ENCODE measurements at places on chromosomes 1 and 21.

DNA sequence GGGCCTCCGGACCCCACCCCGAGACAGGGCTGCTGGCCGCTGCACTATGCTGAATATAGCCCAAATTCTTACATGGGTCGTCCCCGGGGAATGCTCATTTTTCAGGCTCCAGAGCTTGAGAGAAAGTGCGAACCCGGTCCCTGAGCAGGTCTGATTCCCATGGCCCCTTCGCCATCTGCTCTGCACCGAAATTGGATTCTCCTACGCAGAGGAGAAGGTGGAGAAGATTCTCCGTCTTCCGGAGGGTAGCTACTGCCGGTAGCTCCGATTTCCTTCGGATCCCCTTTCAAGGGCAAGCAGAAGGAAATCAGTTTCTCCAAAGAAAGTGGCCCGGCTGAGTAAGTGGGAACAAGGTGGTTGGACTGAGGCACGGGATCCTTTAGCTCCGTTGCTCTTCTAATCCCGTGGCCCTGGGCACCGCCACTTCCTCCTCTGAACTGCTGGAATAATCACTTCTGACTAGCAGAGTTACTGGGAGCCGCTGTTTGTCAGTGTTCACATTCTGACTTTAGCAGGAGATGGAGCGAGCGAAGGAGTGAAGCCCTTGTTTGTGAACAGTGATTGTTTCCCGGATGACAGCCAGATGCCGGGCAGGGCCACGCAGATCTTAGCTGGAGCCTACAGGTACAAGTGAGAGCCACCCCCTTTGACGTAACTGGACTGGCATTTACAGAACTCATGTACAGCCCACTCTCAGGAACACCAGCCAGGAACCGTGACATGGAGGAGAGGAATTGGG lies 1.1 kb upstream of the ZNF496 start:
- no peak for DNase-seq

DNA sequence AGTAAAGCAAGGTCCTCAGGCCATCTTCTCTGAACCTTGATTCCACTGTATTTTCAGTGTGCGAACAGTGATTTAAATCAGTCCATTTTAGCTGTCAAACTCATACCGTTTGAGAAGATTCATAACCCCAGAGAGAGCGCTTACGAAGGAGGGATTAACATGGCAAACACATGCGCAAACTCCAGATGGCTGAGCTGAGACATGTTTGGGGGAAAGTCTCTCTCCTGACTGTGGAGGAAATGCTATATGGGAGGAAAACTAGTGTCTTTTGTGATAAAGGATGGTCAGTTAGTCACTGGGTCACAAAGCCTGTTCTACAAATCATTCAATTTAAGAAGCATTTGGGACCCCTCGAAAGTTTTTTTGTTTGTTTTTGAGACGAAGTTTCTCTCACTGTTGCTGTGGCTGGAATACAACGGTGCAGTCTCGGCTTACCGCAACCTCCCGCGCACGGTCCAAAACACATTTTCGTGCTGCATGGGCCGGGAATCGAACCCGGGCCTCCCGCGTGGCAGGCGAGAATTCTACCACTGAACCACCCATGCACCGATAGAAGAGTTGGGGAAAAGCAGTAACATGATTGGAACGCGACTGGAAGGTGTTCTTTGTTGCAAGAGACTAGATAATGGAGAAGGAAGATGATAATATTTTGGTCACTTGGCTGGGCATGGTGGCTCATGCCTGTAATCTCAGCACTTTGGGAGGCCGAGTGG lies 58.4 kb upstream of the CXADR start:
- no peak for DNase-seq

DNA sequence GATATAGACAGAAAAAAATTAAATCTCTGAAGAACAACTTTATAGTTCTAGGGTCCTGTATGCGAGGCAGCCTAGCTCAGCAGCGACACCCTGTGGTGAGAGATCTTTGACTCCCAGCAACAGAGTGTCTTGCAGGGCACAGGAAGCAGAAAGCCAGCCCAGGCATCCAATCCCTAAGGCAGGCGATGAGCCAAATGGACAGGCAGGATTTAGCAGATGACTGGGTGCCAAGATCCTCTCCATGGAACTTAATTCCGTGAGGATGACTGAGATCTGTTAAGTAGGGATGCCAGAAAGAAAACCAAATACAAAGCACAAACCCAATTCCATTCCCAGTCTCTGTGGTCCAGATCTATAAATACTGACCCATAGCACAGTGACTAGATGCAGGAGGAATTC lies 38.8 kb downstream of the HLCS start:
- DNase-seq, result peak; percentile 67

DNA sequence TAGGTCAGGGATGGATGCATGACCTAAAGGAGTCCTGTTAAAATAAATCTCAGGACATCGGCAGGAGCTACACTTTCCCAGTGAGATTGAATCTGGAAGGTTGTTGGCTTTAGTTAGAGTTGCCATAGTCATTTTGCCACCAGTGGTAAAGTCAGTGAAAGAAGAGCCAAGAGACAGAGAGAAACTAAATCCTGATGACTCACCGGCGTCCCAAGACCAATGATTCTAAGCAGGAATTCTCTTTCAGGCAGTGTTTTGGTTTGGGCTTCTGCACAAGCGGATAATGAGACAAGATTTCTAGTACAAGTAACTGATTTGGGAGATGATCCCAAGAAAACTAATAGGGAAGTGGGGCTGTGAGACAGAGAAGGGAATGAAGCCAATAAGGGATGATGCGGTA lies 88.8 kb upstream of the ETS2 start:
- DNase-seq, result no peak

DNA sequence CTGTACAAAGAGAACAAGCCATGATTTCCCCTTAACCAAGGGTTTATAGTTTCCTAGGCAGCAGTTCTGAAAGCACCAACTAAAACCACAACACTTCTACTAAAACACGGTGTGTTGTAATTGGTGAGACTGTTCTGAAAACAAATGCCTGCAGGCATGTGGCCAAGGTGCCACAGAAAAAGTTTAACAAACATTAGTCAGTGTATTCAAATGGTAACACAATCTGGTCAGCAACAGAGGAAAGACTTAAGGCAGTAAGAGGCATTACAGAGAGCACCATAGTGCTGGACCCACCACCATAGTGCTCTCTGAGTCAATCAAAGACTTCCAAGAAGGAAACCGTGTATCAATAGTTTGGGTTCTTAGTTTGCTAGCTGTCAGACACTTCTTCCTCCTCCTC lies 16.7 kb downstream of the SNIP1 start:
- DNase-seq, result no peak

DNA sequence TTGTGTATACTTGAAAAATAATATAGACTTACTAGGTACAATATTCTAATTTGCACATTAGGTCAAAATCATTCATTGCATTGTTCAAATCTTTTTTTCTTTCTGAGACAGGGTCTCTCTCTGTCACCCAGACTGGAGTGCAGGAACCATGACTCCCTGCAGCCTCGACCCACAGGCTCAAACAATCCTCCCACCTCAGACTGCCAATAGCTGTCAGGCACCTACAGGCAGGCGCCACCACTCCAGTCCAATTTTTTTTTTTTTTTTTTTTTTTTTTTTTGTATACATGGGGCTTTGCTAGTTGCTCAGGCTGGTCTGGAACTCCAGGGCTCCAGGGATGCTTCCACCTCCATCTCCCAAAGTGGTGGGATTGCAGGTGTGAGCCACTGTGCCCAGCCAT lies 656.9 kb downstream of the KCNT2 start:
- no peak for DNase-seq

GRCh38 chr21:44450999-44451398 lies 4.3 kb upstream of the LRRC3 start:
- DNase-seq, result no peak

DNA sequence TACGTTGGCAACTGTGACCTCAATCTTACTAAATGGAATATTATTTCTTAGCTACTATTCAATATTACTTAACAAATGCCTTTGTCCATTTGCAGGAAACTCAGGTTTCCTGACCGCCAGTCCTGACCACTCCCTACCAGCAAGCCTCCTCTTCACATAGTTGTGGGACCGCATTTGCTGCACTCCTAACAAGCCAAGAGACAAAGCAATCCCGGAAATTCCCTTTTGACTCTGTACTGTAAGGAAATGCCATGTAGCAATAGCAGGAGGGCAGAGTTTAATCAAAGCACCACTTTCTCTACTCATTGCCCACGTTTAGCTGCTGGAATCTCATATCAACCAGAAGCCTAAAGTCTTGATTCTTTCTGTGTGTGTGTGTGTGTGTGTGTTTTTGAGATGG lies 28.1 kb upstream of the ACBD6 start:
- no peak for DNase-seq

- DNase-seq, result no peak
Measured at GRCh38 chr1:182668521-182669054, 15.8 kb downstream of the RGS8 start.

DNA sequence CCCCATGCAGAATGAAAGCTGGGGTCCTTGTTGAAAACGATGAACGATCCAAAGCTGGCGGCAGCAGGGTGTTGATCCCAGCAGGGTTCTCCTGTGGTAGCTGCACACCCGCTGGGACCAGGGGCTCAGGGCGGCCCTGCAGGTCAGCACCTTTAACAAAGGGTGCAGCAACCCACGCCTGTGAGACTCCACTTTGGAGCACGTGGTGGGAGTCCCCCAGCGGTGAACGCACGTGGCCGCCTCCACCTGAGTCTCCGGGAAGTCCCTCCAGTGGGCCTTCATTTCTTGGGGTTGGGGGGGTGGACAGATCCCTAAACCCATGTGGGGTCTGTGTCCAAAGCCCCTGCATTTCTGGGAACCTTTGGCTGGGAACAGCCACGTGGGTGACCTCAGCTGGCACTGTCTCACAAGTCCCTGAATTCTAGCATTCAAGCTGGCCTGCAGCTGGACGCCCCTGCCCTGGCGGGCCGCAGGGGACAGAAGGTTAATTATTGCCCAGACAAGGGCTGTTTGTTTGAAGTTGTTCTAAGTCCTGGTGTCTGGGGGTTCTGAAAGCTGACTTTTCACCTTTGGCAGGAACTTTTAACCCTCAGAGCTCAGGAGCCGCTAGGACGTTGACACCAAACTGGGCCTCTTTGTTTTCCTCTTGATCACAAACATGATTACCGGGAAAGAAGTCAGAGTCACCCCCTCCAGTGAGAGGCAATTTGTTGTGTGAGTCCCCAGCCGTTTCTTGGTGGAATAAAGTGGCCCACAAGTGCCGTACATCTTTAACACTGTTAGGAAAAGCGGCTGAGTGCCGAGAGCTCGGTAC lies 64.5 kb downstream of the COL18A1 start:
- no peak for DNase-seq

GRCh38 chr21:38957575-38958322 lies 152.0 kb downstream of the ETS2 start:
- DNase-seq, result no peak

All from left renal pelvis (tissue), 4 donors.